Occipital lobe (tissue), 3 donors: ENCODE measurements at places on chromosomes 12 and 14.

DNA sequence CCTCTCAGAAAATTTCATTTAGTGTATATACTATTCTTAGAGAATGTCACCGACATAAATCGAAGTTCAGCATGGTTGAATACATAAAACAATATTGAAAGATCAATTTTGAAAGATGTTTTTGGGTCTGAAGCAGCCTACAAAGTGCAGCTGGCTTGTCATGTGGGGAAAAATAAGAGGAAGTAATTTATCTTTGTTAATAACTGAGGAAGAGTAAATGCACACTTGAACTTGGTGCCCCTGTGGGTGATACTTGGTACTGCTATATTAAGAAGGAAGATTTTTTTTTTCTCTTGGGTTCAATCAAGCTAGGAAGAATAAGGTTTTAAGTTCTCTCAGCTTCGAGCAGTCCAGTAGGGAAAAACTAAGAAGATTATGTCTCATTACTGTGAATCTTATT lies 661.3 kb downstream of the RPL10L start:
- no peak for DNase-seq

GRCh38 chr14:41608681-41609390 lies 2.2 kb downstream of the LRFN5 start:
- no peak for DNase-seq

- peak; percentile 29 for DNase-seq
Measured at GRCh38 chr14:65412856-65413738, 567 bp downstream of the FUT8 start.

GRCh38 chr14:92982956-92983355 lies 60.0 kb downstream of the CHGA start:
- DNase-seq = no peak

GRCh38 chr14:94548999-94549985 lies 11.9 kb upstream of the SERPINA4 start:
- peak; percentile 21 for DNase-seq

- DNase-seq = peak; percentile 94
Measured at GRCh38 chr12:96035283-96036236, at the start of gene LTA4H. Gene LTA4H (minus strand): TSS chr12:96035587. CDS start chr12:96035519, 68 bp downstream.

DNA sequence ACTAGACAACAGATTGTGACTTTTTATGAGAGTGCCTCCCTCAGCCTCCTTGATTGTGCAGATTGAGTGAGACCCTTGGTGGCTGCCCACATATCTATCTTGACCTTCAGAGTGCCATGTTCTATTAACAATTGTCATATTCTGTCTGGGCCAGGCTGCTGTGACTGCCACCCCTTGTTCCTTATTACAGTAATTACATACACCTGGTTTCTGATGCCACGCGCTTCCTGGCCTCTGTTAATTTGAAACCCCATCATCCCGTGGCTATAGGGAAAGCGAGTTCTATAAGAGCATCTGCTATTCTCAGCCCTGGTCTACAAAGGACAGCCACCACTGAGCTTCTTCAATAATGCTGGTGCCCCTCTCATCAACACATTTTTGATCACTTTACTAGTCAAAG lies 228.7 kb downstream of the PCNX1 start:
- DNase-seq = no peak

GRCh38 chr14:102196039-102196901 lies 56.6 kb downstream of the WDR20 start:
- peak; percentile 76 for DNase-seq
